ENCODE measurements at places on chromosomes 13 and 19. TPM values are rescaled to one million over a fixed set of nuclear protein-coding genes. Genes with fewer than 3 reads are reported as not detected.

C19orf38 gene
- 5.4 TPM for polyA plus RNA-seq

ELAVL3 gene
- polyA plus RNA-seq = 0.05 TPM

NFIC gene
- 17.0 TPM for polyA plus RNA-seq

LRRC8E gene
- 0.27 TPM for polyA plus RNA-seq

ZNF44 gene
- polyA plus RNA-seq = 16.3 TPM

SOX1 gene
- 0.02 TPM for polyA plus RNA-seq

ZNF66 gene
- polyA plus RNA-seq = 2.8 TPM

DLEU7 gene
- polyA plus RNA-seq = 0.73 TPM

UBE2M gene
- 43.9 TPM for polyA plus RNA-seq

ZNF296 gene
- polyA plus RNA-seq = 2.9 TPM

NUMBL gene
- polyA plus RNA-seq = 15.3 TPM

MCF2L gene
- polyA plus RNA-seq = 28.6 TPM

LIM2 gene
- polyA plus RNA-seq = not detected

TTYH1 gene
- 0.43 TPM for polyA plus RNA-seq

SLC15A1 gene
- polyA plus RNA-seq = 1.2 TPM
